ENCODE measurements at places on chromosomes 2 and 18.

DNA sequence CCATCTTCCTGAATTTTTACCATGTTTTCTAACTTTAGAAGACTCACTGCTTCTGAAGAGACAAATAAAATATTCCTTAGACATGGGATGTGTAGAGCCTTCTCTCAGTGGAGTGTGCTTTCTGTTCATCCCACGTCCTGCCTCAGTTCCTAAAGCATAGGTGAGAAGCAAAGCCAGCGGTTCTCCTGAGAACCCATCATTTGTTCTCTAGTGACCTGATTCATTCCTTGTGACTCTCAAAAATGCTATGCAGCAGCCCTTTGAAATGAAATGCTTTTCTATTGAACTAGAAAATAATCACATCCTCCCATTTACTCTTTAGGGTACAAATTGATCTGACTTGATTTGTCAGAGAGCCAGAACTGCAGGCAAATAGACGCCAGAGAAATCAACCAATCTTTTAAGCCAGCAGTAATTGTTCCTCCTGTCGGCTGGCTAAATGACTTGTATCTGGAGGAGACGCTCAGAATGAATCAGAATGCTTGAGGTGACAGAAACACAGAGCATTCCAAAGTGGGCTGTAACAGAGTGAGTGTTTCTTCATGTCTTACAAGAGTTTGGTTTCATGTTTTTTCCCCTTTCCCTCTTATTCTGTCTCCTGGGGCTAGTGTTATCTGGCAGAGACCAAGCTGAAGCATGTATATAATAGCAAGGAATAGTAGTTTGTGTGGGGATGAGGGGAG, 81.3 kb upstream of the TMEM178A start:
- DNase-seq = no peak

DNA sequence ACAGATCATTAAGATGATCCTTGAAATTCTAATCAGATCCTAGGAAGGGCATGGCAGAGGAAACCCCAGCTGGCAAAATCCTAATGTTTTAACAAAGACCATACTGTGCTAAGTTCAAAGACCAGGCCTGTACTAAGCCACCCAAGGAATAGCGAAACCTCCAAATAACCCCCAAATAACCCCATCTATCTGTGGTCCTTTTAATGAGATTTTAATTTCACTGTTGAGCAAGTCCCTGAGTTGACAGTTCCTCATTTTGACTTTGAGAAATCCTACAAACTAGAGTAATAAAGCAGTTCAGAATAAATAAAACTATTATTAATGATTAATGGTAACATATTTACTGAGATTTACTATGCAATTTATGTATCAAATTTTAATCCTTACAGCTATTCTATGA, 259.8 kb downstream of the STK39 start:
- DNase-seq = no peak

DNA sequence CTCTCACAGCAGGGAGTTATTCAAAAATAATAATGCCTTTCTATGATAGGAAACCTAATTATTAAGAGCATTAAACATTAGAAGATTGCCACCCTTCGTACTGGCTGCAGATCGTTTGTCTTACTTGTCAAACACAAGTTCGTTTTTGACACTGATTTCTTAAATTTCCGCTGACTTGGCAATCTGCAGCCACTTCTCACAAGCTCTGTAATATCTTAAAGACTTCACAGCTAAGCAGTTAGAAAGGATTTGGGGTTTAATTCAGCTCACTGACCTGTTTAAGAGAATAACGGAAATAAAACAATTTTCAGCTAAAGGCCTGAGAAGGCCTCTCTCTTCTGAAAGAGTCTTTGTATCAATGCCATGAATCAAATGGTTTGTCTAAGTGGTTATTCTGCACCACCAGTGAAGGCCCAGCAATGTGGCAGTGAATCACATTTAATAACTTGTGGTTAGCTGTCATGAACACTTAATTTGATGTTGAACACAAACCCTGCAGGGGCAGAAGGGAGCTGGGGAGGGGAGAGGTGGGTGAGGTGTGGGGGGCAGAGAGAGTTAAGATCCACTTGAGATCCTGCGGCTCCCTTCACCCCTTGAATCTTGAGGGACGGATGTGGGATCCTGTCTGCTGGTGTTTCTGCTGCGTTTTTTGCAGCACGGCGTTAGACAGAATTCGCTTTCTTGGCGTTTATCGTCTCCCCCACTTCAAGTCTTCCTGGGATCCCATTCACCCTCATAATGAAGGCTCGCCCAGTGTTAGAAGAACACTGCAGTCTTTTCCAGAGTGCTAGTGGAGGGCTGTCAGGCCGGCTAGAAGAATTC, 145.4 kb upstream of the SATB2 start:
- DNase-seq = no peak

DNA sequence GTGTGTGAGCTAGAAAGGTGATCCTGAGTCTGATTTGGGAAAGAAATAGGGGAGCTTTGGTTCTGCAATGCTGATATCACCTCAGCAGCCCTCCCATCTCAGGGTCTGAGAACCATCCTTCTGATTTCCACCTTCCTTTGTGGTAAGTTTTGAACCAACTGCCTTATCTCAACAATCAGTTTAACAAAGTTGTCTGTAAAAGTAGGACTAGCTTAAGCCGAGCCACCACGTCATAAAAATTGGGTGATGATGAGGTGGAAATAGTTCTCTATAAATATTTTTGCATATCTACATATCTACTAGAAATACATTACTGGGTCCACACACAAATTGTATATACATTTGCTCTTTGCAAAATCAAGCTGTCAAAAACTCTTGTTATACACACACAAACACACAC, 1.1 kb downstream of the SULT1C4 start:
- DNase-seq = no peak

DNA sequence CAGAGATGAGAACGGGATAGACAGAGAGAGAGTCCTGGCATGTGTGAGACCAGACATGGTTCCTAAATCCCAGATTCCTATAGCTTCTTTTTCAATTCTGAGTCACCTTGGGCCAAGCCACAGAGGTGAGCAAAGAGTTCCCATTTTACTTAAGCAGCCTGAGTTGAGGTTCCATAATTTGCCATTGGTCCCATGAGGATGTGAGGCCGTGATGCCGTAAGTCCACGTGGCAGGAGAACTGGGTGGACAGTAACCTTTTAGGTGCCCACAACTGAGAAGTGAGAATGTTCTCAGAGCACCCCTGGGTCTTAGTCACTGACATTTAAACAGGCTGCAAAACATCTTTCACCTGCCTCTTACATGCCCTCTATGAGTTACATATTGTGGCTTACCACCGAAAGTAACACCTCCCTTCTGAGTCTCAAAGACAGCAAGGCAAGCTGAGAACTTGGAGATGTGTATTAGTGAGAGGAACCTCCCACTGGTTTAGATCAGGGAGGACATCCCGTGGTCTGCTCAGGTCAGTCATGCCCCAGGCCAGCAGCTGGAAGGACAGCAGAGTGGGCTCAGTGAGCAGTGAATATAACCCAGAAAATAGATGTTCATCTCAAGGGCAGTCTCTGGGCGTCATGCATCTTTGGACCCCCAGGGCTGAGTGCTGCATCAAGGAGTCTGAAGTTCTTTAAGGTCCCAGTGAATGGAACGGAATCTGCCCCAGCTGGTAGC, 127.9 kb upstream of the LGALSL start:
- DNase-seq = no peak

DNA sequence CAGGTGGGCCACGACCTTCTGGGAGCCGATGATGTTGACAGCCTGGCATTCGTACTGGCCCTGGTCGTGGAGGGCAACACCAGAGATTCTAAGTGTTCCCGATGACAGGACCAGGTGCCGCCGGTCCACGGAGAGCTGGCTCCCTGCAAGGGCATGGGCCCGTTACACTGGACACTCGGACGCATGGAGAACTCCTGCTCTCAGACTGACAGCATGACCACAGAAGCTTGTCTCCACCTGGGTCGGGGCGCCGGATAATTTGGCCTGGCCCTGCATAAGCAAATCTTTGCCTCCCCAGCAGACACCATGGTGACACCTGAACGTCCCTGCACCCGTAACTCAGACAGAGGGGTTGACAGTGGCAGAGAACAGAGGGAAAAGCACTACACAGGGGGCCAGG, 80.7 kb downstream of the PXDN start:
- DNase-seq = no peak

DNA sequence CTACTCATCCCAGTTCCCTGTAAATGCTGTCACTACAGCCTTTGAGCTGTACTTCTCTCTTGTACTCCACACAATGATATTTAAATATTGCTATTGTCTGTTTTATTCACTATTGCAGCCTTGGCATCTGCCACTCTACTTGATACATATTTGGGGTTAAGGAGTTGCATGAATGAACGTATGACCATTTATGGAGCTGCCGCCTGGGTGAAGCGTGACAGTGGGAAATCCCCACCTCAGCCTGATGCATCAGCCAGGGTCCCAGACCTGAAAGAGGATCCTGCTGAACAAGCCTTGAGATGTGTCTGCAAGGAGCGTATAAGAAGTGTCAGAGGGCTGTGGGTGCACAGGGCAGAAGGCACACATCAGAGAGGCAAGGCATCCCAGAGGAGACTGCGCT, 39.1 kb downstream of the MRPL35 start:
- DNase-seq = no peak

- no peak for DNase-seq
These were observed 206.0 kb downstream of the NCK2 start for GRCh38 chr2:105950521-105951383.

GRCh38 chr2:2662847-2663356, 331.8 kb upstream of the MYT1L start:
- no peak for DNase-seq

DNA sequence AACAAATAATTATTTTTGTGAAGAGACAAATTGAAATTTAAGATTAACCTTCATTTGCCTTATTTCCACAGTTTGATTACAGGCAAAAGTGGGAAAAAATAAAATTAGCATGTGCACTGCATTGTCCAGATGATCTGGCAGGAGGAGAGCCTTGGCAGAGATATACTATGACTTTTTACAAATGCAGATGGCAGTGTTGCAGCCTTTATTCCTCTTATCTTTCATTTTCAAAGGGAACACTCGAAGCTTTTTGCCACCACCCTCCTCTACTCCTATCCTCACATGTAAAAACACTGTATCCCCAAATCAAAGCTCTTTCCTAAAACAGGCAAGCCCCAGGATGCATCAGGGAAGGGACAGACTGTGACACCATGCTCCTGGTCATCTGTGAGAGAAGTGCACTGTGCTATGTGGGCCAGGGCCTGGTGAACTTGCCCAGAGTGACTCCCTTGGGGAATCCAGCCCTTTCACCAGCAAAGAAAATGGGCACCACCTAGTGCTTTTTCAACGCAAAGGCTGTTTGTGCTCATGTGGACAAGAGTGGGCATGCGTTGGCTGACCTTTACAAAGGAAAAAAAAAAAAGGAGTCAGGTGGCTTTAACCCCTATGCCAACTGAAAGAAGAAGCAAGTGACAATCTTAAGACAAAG, 74.7 kb upstream of the ETAA1 start:
- DNase-seq = no peak

- no peak for DNase-seq
These were observed 11.4 kb downstream of the HTR2B start for GRCh38 chr2:231113489-231113888.

DNA sequence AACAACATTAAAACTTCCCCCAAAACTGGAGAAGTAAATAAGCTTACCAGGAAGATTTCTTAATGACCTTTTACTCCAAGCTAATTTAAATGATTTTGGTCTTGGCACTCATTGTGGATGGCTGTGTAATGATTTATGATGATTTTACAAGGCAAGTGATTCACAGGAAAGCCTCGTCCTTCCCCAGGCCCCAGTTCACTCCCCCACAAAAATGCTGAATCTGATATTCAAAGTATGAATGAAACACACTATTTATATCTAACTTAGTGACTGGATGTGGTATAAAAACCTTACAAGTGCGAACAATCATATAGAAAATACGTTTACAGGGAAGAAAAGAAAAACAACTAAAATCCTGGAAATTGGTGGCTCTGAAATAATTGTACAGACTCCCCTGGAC, 49.8 kb downstream of the ZNF516 start:
- no peak for DNase-seq

DNA sequence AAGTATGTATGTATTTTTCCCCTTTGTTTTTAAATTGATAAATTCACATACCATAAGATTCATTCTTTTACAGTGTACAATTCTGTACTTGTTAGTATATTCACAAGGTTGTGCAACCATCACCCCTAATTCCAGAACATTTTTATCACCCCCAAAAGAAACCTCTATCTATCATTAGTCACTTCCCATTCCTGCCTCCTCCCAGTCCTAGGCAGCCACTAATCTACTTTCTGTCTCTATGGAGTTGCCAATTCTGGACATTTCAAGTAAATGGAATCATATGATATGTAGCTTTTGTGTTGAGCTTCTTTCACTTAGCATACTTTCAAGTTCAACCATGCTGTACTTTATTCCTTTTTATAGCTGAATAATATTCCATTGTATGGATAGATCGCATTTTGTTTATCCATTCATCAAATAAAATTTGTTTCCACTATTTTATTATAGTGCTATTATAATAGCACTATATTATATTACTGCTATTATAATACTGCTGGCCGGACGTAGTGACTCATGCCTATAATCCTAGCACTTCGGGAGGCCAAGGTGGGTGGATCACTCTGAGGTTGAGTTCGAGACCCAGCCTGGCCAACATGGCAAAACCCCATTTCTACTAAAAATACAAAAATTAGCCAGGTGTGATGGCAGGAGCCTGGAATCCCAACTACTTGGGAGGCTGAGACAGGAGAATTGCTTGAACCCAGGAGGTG, 10.9 kb downstream of the STARD7 start:
- DNase-seq = no peak

- no peak for DNase-seq
These were observed 207.4 kb upstream of the NRP2 start for GRCh38 chr2:205474741-205475415.

DNA sequence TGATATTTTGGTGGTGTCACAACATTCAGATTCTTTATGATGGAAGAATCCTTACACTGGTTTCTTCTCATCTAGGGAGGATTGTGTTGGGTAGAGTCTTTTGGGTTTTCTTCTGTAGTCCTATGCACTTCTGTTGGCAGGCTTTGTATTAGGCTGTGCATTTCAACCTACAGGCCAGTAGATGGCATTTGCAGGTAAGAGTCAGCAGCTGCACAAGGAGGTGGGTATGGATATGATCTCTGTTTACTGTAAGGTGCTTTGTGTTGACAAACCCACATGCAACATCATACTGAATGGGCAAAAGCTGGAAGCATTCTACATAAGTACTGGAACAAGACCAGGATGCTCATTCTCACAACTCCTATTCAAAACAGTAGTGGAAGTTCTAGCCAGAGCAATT, 656.8 kb downstream of the METTL4 start:
- DNase-seq = no peak

GRCh38 chr2:219140722-219141121, 19.9 kb downstream of the NHEJ1 start:
- DNase-seq = no peak

- DNase-seq = no peak
These were observed 746.9 kb upstream of the NRXN1 start for GRCh38 chr2:51778806-51779205.

DNA sequence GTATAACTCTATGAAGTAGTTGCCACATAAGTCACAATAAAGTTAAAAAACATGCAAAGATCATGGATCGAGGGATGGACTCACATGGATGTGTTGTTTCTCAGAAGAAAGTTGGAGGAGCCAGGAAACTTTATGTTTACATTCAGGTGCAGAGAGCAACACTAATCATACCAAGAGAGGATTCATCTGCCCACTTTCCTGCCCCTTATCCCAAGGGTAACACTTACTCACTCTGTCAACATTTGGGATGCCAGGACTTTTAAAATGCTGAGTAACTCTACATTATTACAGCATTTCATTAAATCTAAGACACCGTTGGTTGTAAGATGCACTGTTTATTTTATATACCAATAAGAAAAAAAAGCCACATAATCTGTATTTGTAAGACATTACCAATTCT, 170.4 kb downstream of the KCNE4 start:
- no peak for DNase-seq
